Stimulated activated naive CD4-positive, alpha-beta T cell treated with Interleukin-2 at 50 U/mL for 16 hours (primary cell): ENCODE measurements at places on chromosomes 1 and 21.

- DNase-seq = no peak
Measured at GRCh38 chr21:28737674-28738419, 254.8 kb downstream of the LTN1 start.

DNA sequence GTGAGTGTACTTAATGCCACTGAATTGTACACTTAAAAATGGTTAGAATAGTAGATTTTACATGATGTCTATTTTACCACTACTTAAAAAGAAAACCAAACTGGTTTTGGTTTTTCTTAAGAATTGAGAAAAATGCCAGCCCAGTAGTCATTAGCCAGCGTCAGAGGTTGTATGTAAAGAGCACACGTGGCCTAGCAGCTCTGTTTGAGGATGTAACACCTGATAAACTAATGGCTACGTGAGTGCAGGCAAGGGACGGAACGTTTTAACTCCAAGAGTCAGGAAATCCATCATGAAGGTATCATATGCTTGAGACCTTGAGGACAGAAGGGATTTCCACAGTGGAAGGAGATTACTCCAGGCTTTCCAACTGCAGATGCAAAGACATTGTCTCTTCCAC, 223.7 kb downstream of the MRPL39 start:
- DNase-seq = no peak

DNA sequence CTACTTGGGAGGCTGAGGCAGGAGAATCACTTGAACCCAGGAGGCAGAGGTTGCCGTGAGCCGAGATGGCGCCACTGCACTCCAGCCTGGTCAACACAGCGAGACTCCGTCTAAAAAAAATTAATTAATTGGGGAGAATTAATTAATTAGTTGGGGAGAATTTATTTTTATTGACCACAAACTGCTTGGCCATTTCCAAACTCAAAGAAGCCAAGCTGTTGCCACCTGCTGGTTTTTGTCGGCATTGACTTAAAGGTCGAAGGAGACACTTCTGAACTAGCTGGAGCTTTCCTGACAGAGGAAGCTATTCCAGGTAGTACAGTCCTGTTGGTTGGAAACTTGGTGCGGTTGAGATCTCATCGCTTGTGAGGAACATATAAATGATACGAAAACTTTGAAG, 13.1 kb downstream of the MAP1LC3C start:
- DNase-seq = no peak

DNA sequence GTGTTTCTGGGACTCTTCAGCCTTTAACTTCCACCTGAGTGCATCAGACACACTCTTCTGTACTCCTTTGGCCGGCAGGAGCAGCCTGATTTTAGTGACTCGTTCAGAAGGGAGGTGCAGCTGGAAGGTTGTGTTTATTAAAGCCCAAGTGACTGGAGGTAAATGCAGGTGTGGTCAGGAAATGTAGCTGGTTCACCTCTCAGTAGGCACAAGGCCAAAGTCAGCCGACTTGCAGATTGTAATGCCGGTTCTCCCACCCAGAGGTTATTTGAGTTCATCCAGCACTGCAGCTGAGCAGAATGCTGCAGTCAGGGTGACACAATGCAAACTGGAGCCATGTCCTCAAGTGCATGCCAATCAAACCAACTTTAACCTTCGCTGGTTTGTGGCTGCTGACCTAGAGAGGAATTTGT, 91.5 kb downstream of the SPATA46 start:
- DNase-seq = no peak

- no peak for DNase-seq
Measured at GRCh38 chr1:211734359-211734758, 58.9 kb upstream of the NEK2 start.

DNA sequence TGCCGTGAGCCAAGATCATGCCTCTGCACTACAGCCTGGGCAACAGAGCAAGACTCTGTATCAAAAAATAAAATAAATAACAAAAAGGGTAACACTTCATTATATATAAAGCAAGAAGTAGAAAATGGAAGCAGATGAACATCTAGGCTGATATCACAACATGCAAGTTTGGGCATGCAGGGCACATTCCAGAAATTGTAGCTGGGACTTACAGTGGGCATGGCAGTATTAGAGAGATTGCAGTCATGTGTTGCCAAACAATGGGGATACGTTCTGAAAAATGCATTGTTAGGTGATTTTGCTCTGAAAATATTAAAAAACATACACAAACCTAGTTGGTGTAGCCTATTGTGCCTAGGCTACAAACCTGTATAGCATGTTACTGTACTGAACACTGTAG, 441.0 kb upstream of the PRMT6 start:
- no peak for DNase-seq
